ENCODE measurements at places on chromosomes 7 and 10.

DNA sequence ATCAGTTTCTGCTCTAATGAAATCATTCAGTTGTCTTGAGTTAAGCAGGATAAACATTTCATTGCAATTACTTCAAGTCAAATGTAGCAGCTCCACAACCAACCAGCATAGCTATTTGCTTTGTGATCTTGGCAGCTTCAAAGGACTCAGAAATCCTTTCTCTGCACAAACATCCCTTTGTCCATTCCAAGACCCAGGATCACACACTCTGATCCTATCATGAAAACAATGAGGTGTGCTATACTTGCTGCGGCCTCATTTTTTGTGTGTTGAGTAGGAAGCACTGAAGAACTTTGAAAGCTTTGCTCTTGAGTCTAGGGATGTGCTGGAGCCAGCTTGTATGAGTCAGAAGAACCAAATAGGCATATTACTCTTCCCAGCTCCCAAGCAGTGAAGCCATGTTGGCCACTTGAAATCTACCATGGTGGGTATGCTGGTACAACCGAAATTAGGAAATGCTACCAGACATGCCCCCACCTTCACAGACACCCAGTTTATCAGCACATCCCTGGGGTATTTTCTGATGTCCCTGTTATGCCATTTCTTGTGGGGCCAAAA lies 199.4 kb upstream of the PRSS58 start:
- no peak for DNase-seq

DNA sequence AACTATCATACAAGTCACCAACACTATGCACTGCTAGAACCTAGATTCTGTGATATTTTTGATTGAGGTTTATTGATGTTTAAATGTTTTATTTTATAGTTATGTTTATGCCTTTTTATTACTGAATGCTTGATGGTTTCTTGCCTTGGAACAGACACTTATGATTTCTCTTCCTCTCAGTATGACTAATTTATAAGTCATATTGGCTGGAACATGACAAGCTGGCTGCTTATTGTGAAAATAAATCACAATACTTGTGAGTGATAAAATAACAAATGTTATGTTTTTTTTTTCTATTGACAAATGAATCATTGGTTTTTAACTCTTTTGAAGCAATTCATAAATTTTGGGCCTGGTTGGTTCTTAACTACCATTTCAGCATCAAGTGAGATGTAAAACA lies 142.0 kb upstream of the MALRD1 start:
- DNase-seq = no peak

- DNase-seq = no peak
These were observed 74.5 kb downstream of the PRPF18 start for GRCh38 chr10:13661256-13661655.

GRCh38 chr10:52951824-52952223 lies 179.2 kb upstream of the MBL2 start:
- no peak for DNase-seq

DNA sequence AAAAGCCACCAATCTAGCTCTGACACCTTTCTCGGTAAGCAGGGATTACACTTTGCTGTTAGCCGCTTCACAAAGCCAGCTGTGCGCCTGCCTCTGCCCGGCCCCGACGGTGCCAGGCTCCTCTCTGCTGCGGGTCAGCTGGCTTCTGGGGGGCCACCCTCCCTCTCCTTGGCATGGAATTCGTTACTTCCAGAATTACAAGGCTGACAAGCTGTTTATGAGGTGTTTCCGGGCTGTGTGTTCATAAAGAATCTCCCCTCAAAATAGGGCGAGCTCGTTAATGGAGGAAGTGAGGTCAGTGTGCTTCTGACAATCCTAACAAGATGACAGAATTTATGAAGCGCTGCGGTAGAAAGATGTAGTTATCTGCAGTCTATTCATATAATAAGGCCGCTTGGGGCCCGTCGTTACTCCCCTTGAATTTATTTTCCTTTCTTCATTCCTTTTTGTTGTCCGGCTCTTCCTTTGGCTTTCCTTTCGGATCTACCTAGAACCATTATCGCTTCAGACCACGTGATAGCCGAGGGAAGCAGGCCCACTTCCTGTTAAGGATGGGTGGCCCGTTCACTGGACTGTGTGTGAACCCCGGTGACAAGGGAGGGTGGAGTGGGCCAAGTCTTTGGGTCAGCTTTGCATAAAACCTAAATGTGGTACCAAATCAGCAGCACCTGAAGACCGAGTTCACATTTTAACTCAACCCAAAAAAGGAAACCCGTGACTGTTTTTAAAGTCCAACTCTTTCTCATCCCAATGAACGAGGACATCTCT lies 273.0 kb upstream of the YAE1 start:
- DNase-seq = no peak

- no peak for DNase-seq
These were observed 510.0 kb downstream of the ANKRD7 start for GRCh38 chr7:118734541-118734940.

DNA sequence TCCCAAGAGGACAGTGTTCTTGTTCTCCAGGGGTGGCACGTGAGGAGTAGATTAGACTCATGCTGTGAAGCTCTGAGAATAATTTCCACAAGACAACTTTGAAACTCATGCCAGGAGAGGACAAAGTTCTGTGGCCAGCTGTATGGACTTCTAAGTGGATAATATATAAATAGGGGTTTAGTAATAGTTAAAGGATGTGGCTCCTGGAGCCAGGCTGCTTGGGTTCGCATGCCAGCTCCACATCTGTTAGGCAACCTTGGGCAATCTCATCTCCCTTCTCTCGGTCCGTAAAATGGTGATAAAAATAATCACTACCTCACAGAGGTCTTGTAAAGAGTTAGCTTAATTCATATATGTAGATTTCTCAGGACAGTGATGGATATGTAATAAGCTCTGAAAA lies 35.8 kb downstream of the ACSL5 start:
- DNase-seq = no peak

GRCh38 chr7:157469181-157470016 lies 132.6 kb downstream of the DNAJB6 start:
- DNase-seq = no peak

GRCh38 chr7:135186841-135187253 lies 16.3 kb upstream of the CYREN start:
- DNase-seq = no peak

DNA sequence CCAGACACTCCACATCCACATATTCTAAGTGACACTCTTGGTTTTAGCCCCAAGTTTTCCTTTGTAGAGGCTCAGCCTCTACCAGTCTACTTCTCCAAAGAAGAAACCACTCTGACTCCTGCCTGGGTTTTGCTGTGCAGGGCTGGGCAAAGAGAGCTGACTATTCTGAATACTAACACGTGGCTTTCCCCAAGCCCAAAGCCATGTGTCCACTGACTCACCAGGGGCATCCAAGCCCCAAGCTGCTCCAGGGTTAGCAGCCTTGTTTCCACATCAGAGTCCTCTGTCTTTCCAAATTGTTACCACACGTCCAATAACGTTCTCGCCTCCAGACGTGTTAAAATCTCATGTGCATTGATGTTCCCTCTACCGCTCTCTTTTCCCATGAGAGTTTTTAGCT lies 8.7 kb downstream of the GALNTL5 start:
- DNase-seq = no peak

DNA sequence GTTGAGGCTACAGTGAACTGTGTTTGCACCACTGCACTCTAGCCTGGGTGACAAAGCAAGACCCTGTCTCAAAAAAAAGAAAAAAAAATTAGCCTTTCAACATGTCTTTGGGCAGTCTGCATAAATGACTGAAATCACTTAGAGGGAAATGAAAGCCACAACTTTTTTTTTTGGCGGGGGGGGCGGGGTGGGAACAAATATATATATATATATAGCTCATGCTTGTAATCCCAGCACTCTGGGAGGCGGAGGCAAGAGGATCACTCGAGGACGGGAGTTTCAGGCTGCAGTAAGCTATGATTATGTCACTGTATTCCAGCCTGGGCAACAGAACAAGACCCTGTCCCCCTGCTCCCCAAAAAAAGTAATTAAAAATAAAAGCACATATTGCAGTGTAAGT lies 23.4 kb upstream of the MICU1 start:
- DNase-seq = no peak

DNA sequence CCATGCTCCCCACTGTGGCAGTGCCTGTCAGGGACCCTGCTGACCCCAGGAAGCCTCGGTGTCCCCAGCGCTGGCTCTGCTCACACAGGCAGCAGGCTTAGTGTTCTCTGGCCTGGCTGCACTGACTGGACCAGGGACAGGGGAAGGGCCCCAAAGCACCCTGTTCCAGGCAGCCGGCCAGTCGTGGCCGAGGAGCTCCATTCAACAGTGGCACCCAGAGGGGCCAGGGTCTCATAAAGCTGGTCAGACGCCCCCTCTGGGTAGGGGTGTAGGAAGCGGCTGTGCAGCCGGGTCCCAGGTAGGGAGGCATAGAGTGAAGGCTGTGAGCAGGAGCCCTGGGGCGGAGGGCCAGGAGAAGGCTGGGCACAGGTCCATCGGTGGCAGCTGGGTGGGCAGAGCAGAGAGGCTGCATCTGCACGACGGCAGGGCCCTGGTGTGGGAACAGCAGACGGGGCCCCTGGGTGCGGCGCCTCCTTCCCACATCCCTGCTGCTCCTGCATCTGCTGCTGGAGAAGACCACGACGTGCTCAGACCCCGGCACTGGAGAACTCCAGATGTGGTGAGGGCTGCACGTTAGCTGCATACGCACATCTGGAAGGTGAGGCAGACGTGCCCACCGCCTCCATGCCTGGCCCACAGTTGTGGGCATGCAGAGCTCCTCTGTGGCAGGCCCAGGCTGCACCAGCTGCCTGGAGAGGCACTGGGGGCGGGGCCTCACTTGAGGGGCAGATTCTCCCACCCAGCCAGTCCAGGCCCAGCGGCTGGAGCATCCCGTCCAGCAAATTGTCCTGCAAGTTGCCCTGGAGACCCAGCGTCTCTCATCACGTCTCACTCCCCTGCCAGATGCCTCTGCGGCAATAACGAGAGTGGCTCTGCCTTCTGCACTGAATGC lies 25.1 kb downstream of the MNX1 start:
- no peak for DNase-seq

GRCh38 chr10:78931321-78932053 lies 137.3 kb upstream of the ZMIZ1 start:
- no peak for DNase-seq

DNA sequence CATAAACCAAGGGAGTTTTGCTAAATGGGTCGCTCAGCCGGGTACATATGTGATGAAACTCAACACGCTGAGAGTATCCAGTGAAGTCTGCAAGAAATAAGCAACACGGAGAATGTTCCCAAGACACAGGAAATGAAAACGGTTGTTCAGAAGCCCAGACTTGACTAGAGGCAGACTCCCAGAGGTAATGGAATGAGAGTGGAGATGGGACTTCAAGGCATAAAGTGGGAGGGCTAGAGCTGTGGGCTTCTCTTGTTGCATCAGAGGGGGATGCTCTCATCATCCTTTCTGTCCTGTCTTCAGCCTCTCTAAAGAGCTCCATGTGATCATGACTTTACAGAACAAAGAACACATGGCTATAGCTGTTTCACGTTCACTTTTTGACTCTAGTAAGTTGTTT lies 88.3 kb downstream of the BAMBI start:
- no peak for DNase-seq

- no peak for DNase-seq
These were observed 3.9 kb downstream of the FMC1 start for GRCh38 chr7:139345042-139345441.

DNA sequence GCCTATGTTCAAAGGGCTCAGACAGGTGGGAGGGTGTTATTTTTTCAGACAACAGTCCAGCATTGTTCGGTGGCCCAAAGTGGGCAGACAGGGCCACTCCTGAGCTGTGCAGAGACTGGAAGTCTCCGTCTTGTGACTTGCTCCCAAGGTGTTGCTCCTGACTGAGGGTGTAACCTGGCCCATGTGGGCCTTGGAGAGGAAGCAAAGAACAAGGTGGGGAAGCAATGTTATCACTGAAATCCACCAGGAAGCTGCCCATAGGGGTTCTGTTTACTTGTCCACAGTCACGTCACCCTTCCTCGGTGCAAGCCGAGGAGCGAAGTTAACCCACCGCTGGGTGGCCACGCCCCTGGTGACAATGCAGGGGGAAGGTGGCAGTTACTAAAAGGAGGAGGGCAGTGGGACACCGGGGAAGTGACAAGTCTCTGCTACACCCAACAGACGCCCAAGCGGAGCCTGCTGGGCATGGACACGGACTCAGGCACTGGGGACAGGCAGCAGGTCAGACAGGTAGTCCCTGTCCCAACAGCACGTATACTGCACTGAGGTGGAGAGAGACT lies 311.6 kb upstream of the MKI67 start:
- DNase-seq = no peak

DNA sequence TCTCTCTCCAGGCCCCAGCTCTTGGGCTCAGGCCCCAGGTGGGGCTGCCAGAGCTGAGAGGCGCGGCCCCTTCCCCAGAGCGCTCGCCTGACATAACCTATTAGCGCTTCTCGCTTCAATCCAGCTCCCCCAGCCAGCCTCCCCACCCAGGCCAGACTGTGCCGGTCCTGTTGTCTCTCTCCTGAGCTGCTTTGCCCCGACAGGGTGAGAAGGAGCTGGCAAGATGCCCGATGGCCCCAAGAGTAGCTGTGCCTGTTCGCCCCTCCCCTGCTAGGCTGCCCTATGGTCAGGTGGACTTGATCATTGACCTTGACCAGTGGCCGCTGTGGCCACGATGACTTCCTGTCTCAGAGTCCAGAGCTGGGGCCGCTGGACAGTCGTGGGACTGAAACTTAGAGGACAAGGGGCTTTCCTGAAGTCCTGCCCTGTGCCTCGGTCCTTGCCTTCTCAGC lies 9.1 kb downstream of the TMEM270 start:
- no peak for DNase-seq

GRCh38 chr10:94673614-94674321 lies 9.8 kb upstream of the CYP2C18 start:
- no peak for DNase-seq

- no peak for DNase-seq
These were observed 85.8 kb upstream of the GPR22 start for GRCh38 chr7:107384025-107384424.

GRCh38 chr10:102310361-102311024 lies 65.2 kb downstream of the GBF1 start:
- no peak for DNase-seq

DNA sequence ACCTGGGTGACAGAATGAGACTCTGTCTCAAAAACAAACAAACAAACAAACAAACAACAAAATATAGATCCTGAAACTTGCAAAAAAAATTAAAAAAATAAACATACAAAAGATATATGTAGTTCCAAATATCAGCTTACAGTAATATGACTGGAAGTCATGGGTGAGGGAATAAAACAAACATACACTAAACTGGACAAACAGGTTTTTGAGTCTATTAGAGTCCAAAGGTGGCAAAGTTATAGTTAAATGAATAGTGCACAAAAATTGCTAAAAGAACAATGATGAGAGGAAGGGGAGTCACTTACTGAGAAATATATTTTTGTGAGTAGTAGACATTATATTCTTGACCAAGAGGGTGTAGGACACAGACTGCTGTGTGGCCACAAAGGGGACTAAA lies 16.7 kb upstream of the RSBN1L start:
- no peak for DNase-seq

- no peak for DNase-seq
These were observed 3.5 kb upstream of the KCP start for GRCh38 chr7:128913870-128914565.

DNA sequence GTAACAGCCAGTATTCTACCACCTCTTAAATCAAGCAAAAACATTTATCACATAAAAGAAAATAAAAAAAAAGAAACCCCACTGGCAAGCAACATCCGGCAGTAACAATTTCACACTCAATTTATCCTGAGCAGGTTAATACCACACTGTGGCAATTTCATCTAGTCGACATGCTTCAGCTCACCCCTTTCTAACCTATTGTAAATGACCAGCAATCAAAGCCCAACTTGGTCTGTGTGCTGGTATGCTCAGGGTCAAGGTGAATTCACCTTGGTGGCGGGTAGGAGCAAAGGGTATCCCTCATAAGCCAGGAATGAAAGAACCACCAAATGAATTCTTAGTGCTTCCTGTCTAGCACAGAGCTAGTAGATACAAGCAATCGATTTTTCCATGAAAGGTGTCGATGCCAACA lies 109.1 kb upstream of the AFAP1L2 start:
- no peak for DNase-seq
